Activated T-cell treated with anti-CD3 and anti-CD28 coated beads for 24 hours (primary cell): ENCODE measurements at places on chromosomes 13 and 19.

DNA sequence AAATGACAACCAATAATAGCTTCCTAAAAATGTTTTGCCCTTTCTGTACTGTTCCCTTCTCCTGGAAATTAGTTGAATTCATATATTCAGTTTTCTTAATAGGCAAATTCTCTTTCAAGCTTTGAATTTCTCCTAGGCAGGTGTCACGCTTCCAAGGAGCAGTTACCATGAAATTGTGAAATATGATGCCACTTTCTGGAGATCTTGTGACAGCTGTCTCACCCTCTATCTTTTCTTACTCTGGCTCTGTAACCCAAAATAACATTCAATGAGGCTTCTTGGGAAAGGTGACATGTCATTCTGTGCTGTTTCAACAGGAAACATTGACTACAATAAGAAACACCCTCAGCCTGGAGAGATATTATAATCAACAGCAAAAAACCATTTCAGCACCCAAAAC, 80.3 kb upstream of the MRI1 start:
- no peak for DNase-seq

GRCh38 chr13:43431841-43432240, 354.9 kb downstream of the ENOX1 start:
- DNase-seq: no peak

DNA sequence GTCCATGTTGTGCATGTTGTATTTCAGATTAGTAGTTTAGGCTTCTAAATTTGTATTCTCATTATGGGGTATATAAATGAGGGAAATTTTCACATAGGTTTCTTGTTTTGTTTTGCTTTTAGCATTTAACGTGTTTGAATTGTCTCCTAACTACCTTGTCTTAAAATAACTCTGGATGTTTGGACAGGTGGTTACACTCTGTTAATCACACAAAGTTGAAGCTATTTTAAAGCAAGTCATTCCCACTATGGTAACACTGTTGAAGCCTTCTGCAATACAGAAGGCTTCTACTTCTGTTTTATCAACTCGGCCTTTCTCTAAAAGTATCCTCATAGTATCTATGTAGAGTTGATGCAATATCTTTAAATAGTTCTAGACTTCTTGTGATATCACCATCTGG, 245.3 kb upstream of the HTR2A start:
- no peak for DNase-seq

DNA sequence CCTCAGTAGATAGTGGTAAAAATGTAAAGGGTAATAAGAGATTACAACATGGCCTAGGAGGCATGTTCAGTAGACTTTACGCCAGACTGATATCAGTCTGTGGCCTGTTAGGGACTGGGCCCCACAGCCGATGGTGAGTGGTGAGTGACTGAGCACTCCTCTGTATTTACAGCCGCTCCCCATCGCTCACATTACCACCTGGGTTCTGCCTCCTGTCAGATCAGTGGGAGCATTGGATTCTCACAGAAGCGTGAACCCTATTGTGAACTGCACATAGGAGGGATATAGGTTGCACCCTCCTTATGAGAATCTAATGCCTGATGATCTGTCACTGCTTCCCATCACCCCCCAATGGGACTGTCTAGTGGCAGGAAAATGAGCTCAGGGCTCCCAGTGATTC, 17.9 kb downstream of the NLRP11 start:
- no peak for DNase-seq

DNA sequence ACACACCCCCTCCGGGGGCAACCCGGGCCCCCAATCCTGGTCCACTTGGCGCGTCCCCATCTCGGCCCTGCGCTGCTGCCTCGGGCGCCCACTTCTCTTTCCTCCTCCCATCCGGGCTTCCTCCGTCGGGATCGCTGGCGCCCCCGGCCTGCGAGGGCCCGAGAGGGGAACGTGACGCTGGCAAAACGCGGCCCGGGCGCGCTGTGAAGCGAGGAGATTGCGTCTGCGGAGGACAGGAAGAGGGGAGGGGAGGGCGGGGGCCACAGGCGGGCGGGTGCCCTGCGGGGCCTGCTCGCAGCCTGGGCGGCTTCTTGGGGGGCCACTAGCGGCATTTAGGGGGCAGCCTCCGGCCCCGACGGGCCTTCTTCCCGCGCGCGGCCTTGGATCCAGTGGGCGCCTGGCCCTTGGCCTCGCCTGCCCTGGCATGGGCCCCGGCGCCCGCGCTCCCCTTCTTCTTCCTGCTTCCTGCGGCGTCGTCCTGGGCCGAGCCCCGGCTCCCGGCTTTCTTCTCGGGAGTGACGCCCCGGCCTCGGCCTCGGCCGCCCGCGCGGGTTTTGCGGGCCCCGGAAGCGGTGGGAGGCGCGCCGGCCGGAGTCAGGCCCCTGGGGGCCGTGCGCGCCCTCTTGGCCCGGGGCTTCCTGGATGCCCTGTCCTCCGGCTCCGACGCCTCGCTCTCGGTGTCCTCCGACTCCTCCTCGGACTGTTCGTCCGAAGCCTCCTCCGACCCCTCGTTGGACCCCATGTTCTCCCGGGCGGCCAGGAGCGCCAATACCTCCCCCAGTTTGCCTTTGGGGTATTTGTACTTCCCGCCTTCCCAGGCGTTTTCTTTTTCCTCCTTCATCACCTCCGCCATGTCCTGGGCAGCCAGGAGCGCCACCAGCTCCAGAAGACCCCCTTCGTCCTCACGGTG, 2.2 kb downstream of the PNMA8B start:
- no peak for DNase-seq
